ENCODE measurements at places on chromosomes 7 and 10.
A peak's percentile ranks its signal among the peaks of the same experiment; 100 is the strongest.

DNA sequence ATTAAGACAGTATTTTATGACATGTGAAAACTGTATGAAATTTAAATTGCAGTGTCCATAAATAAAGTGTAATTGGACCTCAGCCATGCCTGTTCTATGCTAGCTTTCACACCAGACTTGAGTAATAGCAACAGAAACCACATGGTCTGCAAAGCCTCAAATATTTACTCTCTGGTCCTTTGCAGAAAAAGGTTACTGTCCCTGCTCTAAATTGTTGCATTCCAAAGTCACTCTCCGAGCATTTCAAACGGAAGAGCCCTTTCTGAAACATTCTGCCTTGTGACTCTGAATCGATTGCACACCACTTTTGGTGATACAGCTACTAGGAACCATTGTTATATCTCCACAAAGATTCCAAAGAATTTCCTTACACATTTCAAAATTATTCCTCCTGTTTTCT, 81.0 kb upstream of the STK17A start:
- DNase-seq, result no peak

- DNase-seq, result peak; percentile 75
Observed at GRCh38 chr7:103150192-103150591, 1.3 kb upstream of the NAPEPLD start.

DNA sequence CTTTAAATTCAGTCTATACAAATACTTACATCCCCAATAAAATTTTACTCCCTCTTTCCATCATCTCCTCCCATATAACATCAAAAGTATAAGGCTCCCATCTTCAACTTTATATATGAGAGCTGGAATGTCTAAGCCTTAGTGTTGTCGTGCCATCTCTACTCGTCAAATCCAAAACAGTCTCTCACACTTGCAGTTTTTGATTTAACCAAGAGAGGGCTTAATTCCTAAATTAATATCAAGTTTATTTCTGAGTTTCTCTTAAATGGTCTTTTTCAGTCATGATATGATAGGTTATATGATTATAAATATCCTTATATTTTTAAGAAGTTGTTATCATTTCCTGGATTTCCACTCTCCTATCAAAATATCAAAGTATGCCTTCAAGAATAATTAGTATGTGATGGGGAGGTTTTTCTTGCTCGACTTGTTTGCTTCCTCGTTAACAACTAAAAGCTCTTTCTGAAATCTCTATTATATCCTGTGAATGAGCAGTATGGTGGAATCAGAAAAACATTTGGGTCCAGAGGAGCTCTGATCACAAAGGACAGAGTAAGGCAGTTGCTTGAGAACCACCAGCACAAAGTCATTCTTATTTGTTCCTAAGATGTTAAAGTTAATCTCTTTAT, 12.5 kb upstream of the LIPK start:
- no peak for DNase-seq

GRCh38 chr10:75926763-75927162, 495.3 kb downstream of the LRMDA start:
- peak; percentile 10 for DNase-seq

GRCh38 chr7:12581897-12582296, 11.4 kb downstream of the SCIN start:
- no peak for DNase-seq

DNA sequence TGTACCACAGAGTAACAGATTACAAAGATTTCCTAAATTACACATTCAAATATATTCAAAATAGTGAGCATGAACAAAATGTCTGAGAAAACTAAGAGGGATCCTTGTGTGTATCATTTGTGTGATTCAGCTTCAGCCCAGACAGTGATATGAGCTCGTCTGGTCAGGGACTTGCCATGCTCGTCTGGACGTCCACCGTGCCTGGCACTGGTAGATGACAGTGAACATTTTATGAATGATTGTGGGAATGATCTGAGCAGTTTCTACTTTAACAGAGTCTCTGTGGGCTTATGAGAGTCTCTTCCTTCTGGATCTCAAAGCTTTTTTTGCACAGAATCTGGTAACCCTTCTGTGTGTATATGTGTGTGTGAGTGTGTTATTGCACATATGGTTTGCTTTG, 34.2 kb upstream of the ANKRD2 start:
- DNase-seq, result no peak

GRCh38 chr10:32246685-32247084, 100.3 kb downstream of the EPC1 start:
- no peak for DNase-seq

GRCh38 chr10:6187278-6187677, 15.5 kb upstream of the PFKFB3 start:
- no peak for DNase-seq

- DNase-seq, result peak; percentile 5
Observed at GRCh38 chr10:108970016-108970415, 953.3 kb downstream of the XPNPEP1 start.

- DNase-seq, result no peak
Observed at GRCh38 chr10:44344727-44345126, 40.2 kb downstream of the CXCL12 start.

DNA sequence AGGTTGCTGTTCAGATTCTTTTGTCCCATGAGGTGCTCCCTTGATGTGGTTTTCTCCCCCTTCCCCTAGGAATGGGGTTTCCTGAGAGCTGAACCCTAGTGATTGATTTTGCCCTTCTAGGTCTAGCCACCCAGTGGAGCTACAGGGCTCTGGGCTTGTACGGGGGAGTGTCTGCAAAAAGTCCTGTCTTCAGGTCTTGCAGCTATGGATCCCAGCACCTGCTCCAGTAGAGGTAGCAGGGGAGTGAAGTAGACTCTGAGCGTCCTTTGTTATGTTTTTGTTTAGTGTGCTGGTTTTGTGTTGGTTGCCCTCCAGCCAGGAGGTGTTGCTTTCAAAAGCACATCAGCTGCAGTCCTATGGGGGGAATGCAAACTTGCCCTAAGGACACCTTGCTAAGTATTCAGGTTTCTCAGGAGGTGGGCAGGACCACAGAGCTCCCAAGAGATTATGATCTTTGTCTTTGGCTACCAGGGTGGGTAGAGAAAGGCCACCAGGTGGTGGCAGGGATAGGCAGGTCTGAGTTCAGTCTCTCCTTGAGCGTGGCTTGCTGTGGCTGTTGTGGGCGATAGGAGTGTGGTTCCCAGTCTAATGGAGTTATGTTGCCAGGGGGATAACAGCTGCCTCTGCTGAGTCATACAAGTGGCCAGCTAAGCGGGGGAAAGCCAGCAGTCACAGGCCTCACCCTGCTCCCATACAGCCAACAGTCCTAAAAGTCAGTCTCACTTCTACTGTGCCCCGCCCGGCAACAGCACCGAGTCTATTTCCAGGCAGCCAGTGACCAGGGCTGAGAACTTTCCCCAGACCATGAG, 92.4 kb upstream of the JCAD start:
- peak; percentile 59 for DNase-seq

DNA sequence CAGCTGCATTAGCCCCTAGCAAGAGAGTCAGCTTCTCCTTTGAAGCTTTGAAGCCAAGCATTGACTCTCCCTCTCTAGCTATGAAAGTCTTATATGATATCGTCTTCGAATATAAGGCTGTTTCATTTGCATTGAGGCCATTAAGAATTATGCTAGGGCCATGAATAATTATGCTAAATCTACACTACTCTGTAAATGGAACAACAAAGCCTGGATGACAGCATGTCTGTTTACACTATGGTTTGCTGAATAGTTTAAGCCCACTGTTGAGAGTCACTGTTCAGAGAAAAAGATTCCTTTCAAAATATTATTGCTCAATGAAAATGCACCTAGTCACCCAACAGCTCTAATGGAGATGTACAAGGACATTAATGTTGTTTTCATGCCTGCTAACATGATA, 52.8 kb downstream of the ZNF438 start:
- DNase-seq, result no peak

DNA sequence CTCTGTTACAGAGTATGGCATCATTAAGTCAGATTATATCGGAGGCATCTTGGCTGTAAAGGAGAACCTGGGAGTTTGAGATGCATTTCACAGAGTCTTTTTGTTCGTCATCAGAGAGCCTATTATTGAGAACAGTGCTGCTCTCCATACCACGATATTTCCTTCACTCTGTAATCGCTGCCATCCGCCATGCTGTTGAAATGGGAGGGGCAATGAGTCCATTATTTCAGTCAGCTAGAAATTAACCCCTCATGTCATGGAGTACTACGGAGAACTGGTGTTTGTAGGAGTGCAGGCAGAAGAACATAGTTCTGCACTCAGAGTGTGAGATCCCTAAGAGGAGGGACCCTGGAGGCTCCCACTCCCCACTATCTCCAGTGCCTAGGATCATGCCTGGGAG, 59.2 kb downstream of the SLC16A12 start:
- no peak for DNase-seq

DNA sequence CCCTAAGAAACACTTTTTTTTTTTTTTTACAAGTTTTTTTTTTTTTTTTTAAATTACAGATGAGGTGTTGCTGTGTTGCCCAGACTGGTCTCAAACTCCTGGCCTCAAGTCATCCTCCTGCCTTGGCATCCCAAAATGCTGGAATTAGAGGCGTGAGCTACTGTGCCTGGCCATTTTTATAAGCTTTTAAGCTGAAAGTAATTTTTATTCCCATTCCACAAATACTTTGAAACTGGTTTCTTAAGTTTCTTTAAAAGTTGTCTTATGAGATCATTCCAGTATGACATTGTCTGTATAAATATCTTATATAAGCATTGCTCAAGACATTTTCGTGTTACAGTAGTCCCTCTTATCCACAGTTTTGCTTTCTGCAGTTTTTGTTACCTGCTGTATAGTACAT, 61.4 kb upstream of the CYP26C1 start:
- DNase-seq, result no peak

- DNase-seq, result no peak
Observed at GRCh38 chr10:48545462-48546145, 59.3 kb downstream of the ARHGAP22 start.

DNA sequence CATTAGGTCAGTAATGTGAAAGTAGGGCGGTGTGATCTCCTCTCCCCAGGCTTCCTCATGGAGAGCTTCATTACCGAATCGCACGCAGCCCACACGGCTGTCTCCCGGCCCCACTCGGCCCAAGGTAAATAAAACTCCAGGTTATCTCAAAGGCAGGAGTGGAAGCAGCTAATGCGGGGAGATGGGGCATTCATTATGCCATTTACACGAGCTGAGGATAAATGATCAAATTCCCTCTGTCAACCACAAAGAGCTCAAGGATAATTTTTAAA, 93.5 kb downstream of the ADARB2 start:
- no peak for DNase-seq

DNA sequence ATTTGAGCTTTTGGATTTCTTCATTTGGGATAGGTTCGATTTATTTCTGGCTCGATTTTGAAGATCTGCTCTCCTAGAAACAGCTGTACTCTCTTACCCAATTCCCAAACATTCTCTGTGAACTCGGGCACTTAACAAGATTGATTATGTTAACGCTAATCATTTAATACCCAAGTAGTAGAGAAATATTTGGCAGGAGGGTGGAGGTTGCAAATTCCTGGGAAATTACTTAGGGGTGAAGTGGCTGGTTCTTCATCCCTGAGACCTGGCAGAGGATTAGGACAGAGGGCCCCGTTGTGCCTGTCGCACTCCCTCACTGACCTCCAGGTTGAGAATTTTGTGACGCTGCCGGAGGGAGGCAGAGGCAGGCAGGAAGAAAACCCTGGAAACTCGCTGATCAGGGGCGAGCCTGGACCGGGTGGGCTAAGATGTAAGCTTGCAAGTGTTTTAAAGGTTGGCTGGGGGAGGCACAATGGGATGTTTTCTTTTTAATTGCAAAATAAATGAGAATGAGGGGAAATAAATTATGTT, 182.6 kb downstream of the TCF7L2 start:
- DNase-seq, result no peak

DNA sequence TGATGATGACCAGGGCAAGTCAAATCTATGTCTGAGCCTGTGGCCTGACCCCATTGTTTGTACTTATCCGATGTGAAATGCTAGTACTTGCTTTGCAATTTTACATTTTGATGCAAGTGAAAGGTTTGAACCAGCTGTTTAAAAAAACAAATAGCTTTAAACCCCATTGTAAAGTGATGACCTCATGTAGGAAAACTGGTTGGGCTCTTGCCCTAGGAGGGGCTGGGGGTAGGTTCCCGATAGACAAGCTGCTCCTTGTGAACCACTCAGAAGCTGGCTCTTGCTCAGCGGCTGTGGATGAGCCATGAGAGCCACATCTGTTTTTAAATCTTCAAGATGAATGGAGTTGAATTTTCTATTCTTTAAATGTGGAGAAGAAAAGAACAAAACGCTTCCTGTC, 185.3 kb downstream of the WDR11 start:
- no peak for DNase-seq

- no peak for DNase-seq
Observed at GRCh38 chr7:22200238-22200637, 156.7 kb downstream of the RAPGEF5 start.

GRCh38 chr10:126179637-126180036, 208.6 kb downstream of the ADAM12 start:
- no peak for DNase-seq

GRCh38 chr10:60806921-60807320, 28.6 kb downstream of the CDK1 start:
- no peak for DNase-seq

GRCh38 chr10:95303535-95303934, 12.7 kb upstream of the PDLIM1 start:
- no peak for DNase-seq

- DNase-seq, result peak; percentile 9
Observed at GRCh38 chr7:27560706-27561235, 101.9 kb downstream of the HIBADH start.

GRCh38 chr10:62996925-62997324, 136.2 kb upstream of the NRBF2 start:
- DNase-seq, result no peak

- DNase-seq, result no peak
Observed at GRCh38 chr10:22723783-22724182, 9.4 kb upstream of the PIP4K2A start.

GRCh38 chr7:25619381-25619780, 391.1 kb upstream of the NPVF start:
- no peak for DNase-seq

DNA sequence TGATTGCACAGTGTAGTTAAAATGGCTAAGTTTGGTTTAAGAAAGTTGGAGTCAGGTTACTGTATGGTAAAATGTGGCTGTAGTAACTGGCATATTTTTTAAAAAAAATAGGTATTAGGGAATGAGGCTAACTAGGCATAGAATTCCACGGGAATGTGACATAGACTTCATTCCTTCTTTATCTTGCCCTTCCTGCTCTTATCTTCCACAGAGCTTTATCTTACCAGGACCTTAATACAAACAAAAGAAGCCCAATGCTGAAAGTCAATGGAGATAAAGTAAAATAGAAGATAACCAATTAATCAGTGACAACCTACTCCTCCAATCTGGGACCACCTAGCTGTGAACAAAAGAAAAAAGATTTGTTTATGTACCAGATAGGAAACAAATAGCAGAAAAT, 58.1 kb downstream of the TET1 start:
- no peak for DNase-seq

GRCh38 chr10:110747609-110748464, 103.7 kb downstream of the RBM20 start:
- DNase-seq, result no peak

DNA sequence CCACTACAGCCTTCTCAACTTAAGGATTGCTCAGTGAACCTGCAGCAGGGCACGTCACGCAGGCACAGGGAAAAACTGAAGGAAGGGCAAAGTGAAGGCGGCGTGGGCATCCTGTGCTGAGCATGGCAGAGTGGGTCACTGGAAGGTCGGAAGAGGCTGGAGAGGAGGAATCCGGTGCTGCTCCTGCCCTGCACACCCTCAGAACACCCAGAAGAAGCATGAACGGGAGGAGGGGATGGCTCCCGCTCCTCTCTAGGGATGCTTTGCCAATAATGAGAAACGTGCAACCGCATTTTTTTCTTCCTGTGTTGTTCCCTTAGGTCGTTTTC, 175.1 kb downstream of the TNS3 start:
- DNase-seq, result no peak
